AG04450 (cell line): ENCODE measurements at places on chromosomes 12 and 14.

DNA sequence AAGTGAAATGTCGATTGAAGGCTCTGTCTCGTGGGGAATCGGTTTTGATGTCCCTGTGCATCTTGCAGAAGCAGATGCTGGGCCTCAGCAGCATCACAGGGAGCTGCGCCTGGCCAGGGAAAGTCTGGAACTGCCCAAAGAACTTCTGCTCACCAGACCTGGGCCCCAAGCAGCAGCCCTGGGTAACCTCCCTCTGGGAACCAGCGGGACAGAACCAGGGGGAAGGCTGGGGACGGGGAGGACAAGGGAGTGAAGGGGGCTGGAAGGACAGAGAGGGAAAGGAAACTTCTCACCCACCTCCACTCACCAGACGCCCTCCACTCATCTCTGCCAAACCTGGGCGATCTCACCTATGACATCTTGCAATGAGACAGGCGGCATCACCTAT lies 26.8 kb upstream of the C14orf180 start:
- no peak for DNase-seq

GRCh38 chr12:5438671-5439200 lies 6.8 kb downstream of the NTF3 start:
- no peak for DNase-seq

GRCh38 chr12:128180166-128180565 lies 86.8 kb upstream of the TMEM132C start:
- no peak for DNase-seq

DNA sequence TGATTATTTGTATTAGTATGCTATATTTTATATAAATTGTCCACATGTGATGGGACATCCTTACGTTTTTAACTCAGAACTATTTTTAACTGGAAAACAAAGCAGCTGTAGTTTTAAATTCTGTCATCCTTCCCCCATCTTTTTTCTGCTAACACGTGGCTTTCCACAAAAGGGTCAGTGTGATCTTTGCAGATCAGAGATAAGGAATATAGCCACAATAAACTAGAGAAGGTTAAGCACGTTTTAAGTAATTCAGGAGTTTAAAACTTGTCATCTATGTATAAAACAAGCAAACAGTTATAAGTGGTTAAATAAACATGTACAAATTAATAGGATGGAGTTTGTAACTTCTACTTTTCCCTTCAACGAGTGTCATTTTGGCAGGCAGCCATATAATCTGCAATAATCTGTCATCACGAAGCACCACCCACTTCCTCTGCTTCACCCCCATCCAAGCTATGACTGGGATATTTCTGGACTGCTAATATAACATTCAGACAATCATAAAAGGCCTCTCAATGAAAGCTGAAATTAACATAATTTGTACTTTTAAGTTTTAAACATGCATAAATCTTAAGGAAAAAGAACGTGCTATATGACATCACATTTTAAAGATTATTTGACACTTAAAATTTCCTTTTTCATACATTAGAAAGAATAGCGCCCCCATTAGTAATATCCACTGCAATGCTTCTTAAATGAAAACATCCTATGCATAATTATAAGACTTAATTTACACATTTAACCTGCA lies 15.3 kb downstream of the TAOK3 start:
- DNase-seq, result no peak
